ENCODE measurements at places on chromosomes 7 and 10.

DNA sequence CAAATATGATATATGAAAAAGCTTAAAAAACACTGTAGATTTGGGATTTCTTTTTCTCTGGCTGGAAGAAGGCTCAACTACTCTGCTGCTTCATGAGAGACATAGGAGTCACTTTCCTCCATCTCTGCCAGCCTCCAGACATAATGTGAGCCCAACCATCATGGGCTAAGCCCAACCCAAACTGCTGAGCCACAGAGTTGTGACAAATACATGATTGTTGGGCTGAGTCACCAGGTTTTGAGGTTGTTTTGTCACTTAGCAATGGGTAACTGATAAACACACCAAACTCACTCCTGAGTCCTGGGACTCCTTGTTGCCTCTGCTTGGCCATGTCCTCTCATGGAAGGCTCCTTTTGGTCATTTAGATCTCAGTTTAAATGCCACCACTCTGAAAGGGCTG lies 381.8 kb upstream of the FZD8 start:
- DNase-seq = peak; percentile 65

GRCh38 chr10:101351017-101351416 lies 2.9 kb upstream of the BTRC start:
- DNase-seq = no peak

GRCh38 chr7:128019288-128019687 lies 11.9 kb downstream of the LRRC4 start:
- no peak for DNase-seq

DNA sequence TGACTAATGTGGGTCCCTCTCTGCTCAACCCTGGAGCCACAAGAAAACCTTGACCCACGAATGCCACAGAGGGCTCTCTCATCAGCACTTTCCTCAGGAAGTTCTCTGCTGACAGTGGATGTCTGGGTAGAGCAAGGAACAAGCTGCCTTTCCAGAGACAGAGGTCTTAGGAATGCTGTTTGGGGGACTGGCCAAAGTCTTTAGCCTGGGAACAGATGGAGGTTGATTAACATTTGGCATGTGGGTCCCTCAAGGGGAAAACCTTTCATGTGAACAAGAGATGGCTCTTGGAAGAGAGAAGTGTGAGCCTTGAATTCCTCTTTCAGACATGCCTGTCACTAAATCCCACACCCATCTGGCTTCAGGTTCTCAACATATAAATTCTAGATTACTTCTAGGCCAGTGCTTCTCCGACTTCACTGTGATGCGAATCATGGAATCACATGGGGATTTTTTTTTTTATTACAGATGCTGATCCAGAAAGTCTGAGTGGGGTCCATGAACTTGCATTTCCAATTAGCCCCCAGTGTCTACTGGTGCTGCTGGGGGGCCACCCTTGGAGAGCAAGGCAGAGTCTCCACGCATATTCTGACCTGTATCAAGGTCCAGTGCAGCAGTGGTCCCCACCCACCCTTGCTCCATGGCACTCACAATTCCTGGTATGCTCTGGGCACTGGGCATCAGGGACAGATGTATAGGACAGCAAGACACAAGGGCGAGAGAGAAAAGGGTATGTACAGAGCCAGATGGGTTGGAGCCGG lies 360.4 kb downstream of the CXCL12 start:
- DNase-seq = no peak

- DNase-seq = no peak
Measured at GRCh38 chr10:73871295-73872189, 2.8 kb downstream of the CAMK2G start.

GRCh38 chr10:118958984-118959925 lies 70.3 kb upstream of the NANOS1 start:
- DNase-seq = peak; percentile 78

GRCh38 chr7:31083210-31083786 lies 31.2 kb downstream of the ADCYAP1R1 start:
- no peak for DNase-seq
